Caudate nucleus (tissue), 63 donors: ENCODE measurements at places on chromosomes 5 and 9.

DNA sequence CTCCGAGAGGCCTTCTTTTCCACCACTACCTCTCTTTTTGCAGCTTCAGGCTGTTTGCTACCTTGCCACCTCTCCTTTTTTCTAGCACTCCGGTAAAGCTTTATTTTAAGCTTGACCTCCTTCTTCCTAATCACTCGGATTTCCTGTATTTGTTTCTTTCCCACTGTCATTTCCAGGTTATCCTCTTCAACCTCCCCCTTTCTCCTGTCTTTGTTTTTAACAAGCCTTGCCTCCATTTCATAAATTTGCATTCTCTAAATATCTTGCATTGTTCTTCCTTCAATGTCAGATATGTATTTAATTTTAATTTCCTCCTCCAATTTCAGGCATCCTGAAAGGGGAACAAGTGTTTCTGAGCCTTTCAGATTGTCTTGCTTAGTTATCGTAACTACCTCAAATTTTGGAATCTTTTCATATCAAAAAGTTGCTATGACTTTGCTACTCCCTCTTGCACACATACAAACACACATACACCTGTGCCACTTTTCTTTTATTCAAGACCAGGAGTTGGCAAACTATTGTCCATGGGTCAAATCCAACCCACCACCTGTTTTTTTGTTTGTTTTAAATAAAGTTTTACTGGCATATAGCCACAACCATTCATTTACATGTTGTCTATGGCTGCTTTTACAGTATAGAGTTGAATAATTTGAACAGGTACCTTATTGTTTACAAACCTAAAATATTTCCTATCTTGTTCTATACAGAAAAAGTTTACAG, 22.7 kb downstream of the DPYSL3 start:
- no peak for DNase-seq

DNA sequence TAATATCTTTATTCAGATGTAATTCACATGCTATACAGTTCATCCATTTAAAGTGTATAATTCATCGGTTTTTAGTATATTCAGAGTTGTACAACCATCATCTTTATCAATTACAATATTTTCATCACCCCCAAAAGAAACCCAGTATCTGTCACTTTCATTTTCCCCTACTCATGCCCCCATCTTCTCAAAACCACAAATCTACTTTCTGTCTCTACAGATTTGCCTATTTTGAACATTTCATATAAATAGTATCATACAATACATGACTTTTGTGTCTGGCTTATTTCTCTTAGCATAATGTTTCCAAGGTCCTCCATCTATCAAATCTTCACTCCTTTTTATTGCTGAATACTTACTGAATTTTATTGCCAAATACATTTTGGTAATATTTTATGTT, 305.1 kb upstream of the SGCD start:
- DNase-seq, result no peak

GRCh38 chr5:149005077-149005892, 57.6 kb downstream of the SH3TC2 start:
- DNase-seq, result no peak

GRCh38 chr5:88878976-88879375, 4.0 kb downstream of the MEF2C start:
- DNase-seq, result no peak

- DNase-seq, result no peak
Observed at GRCh38 chr5:160030631-160031377, 21.9 kb downstream of the TTC1 start.

GRCh38 chr9:35488021-35488420, 1.9 kb upstream of the RUSC2 start:
- DNase-seq, result no peak

DNA sequence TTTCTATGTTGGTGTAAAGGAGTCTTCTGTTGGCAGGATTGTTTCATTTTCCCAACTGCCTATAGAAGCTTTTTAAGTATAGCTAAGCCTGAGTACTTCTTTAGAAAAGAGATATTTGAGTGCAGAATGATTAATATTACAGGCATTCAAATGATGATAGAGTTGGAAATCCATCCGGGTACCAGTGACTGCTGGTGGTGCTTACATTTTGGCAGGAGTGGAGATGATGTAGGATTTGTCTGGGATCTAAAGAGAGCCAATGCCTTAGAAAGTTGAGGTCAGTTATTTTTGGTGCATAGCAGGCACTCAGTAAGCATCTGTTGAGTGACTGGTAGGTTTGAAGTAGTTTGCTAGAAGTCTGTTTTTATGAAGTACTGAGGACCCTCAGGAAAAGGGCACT, 433.5 kb downstream of the DMAC1 start:
- DNase-seq, result no peak

- no peak for DNase-seq
Observed at GRCh38 chr5:38157024-38157423, 101.3 kb upstream of the EGFLAM start.

GRCh38 chr9:120212153-120212852, 367.7 kb downstream of the CDK5RAP2 start:
- DNase-seq, result no peak

DNA sequence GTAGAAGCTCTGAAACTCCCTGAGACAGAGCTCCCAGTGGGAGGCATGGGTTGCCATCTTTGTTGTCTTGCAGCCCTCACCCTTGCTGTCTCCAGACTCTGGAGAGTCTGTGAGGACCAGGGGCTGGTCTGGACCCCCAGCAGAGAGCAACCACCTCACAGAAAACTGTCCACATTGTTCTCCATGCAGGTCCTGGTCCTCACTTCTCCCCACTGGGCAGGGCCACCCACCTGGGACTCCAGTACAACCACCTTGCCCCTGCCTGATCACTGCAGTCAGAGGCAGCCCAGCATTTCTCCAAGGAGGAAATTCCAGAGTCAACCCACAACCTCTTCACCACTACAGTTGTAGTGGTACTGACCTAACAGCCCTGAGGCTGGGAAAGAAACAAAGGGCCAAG, 285.6 kb upstream of the RPS23 start:
- DNase-seq, result no peak

DNA sequence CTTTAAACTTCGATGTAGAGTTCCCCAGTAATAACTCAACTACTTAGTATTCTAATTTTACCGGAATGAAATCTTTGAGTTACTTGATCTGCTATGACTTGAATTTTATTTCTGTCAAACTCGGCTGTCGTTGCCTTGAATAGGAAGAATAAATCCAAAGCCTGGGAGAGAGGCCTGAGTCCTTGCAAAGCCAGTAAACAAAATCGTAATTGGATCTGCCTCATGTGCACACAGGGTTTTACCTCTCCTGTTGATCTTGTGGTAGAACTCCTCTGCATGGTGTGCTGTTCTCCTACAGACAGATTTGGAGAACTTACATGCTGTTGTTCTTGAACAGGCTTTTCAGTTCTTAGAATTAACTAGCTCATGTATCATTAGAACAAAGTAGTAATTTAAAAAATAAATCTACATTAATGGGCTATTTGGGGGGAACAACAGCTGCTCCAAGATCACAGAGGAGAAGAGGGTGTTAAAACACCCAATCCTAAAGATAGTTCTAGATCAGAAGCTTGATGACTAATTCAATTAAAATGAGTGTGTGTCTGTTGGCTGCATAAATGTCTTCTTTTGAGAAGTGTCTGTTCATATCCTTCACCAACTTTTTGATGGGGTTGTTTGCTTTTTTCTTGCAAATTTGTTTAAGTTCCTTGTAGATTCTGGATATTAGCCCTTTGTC, 28.9 kb downstream of the HSPB3 start:
- DNase-seq, result no peak
